Endodermal cell (in vitro differentiated cells): ENCODE measurements at places on chromosomes 1 and 21. TPM values are rescaled to one million over a fixed set of nuclear protein-coding genes. Genes with fewer than 3 reads are reported as not detected.

Gene CRNN
- total RNA-seq: not detected in 3 replicates

Gene AMY1C
- not detected in 3 replicates for total RNA-seq

Gene SAMD13
- 1.4 and 1.8 TPM in 2 replicates for total RNA-seq

Gene MROH9
- not detected in 2 replicates for total RNA-seq

Gene PLEKHG5
- 27.9 and 32.6 TPM in 2 replicates for total RNA-seq

Gene CAMK1G
- 0.50 and 0.55 TPM in 2 replicates for total RNA-seq

Gene FAM110D
- 0.16 to 0.38 TPM (median 0.17 TPM) in 3 replicates for total RNA-seq

Gene LSM10
- total RNA-seq: 37.5 and 40.0 TPM in 2 replicates

Gene ASAP3
- 64.9 to 99.5 TPM (median 91.0 TPM) in 3 replicates for total RNA-seq

Gene SLC30A10
- 0.09 and 0.20 TPM in 2 replicates for total RNA-seq

Gene TNN
- 0.09 to 0.21 TPM (median 0.14 TPM) in 3 replicates for total RNA-seq

Gene CAMK2N1
- 10.2 and 11.0 TPM in 2 replicates for total RNA-seq

Gene MANEAL
- 2.8 to 9.0 TPM (median 7.0 TPM) in 3 replicates for total RNA-seq

- no peak for DNase-seq
These were observed 11.9 kb upstream of the TCP10L start for GRCh38 chr21:32597205-32597604.

DNA sequence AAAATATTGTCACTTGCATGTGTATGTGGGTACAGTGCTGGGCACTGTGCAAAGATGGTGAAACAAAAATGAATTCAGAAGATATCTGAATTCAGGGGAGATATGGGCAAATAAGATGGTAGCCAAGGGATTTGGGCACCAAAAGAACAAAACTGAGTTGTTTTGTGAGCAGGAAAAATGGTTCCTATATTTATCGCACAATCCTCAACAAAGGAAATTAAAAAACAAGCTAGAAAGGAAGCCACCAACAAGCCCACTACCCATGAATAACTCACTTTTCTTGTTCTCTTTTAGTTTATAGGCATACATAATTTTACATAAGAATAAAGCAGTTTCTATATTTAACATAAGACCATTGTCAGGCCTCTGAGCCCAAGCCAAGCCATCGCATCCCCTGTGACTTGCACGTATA lies 40.7 kb upstream of the VASH2 start:
- peak; percentile 69 for DNase-seq

DNA sequence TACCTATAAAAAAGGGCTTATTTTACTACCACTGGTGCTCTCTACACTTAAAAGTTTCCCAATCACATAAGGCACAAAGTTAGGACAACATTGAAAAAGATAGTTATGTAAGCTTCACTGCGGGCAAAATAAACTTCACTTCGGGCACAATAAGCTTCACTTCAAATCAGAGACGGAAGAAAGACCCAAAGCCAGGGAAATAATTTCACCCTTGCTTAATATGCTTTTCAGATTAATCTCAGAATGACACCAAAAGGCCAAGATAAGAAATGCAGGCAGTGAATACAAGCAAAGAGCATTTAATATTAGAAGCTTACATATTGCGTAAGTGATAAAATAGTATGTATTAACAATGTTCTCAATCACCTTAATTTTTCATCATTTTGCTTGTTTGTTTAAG lies 444.2 kb downstream of the SETD4 start:
- DNase-seq: no peak

- DNase-seq: no peak
These were observed 41.5 kb downstream of the NCAM2 start for GRCh38 chr21:21039624-21040170.

GRCh38 chr1:38589036-38589435 lies 270.5 kb downstream of the RRAGC start:
- peak; percentile 41 for DNase-seq

DNA sequence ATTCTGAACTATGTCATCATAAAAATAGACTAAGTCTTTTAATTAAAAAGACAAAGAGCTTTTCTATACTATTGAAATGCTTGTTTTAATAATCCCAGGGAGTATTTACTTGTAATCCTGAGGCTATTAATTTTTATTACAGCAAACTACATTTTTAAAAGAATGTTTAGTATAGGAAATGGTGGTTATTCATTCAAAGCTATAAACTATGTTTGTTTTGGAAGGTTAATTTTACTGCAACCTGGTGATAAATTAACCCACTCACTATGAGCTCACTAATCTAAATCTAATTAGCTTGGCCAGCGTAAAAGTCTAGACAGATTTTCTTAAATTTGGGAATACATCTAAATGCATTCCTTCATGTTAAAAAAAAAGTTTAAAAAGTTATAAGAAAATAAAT lies 13.8 kb upstream of the EYA3 start:
- DNase-seq: no peak

GRCh38 chr1:66247415-66248208 lies 286.3 kb upstream of the SGIP1 start:
- DNase-seq: no peak

- no peak for DNase-seq
These were observed 1.5 kb upstream of the SYDE2 start for GRCh38 chr1:85202092-85202863.

DNA sequence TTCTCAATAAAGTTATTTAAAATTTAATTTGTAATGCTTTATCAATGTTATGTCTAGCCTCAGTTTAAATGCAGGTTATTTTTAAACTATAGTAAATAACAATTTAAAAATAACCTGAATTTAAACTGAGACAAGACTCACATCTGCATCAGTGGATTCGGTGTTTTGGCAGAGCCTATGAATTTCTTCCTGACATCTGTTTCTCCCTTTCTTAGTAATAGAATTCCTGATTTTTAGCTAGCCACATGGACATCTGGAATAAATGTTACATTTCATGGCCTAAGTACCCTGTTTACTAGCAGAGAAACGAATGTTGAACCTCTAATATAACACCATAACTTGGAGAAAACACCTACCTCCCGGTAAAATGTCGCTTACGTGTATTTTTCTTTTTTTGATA lies 1141.6 kb upstream of the ADGRL2 start:
- DNase-seq: no peak

DNA sequence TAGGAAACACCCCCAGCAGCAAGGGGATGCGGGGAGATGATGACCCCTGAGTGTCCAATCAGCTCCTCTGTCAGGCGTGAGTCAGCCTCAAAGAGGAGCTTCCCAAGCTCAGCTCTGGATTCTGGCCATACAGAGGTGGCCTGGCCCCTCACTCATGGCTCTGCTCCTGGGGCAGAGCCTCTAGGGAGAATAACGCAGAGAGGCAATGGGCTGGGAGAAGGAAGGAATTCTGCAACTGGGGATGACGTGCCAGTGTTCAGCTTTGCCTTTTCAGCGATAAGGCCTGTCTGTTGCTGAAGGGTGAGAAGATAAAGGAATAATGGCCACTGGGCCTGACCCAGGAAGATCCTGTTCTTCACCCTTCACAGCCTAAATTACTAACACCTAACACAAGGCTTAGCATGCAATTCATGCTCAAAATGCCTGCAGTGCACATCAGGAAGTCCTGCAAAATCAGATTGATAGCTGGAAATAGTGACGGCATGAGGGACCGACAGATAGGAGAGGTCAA lies 92.2 kb downstream of the TBX19 start:
- no peak for DNase-seq

GRCh38 chr1:33261344-33261743 lies 5.1 kb downstream of the ZNF362 start:
- DNase-seq: no peak

GRCh38 chr1:153460551-153460950 lies at the start of gene S100A7:
Gene S100A7 (minus strand): TSS chr1:153460651. CDS start chr1:153459013, 1,638 bp downstream.
- no peak for DNase-seq

DNA sequence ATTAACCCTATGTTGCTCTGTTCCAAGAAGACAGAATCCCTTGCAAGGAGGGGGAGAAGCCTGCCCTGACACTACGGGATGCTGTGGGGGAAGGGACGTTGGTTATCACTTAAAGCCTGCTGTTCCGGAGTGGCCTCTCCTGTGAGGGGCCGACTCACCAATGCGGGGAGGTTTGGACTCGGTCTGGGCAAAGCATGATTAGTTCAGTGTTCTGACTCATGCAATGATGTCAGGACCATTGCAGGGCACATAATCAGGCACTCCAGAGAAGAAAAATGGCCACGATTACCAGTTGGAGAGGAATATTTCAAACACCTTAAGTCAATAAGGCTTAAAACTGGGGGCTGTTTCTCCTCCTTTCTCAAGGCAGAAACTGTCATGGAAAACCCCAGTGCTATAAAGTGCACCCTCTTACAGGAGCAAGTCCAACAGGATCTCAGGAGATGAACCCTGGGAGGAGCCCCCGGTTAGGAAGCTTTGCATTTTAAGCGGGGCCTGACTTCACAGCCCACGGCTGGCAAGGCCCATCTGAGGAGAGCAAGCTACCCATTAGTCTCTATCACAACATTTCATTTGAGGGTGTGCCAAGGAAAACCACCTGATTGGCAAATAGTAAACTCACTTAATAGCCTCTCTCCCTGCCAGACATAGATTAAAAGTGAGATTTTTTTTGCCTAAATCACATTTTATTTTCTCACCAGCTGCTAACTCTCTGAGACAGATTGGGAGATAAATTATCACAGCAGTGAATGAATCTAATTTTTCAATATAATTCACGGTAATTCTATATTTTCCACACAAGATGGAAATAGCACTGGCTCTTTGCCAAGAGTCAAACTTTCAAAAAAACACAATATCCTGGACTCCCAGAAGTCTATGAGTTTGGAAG lies 202.5 kb downstream of the C1orf94 start:
- no peak for DNase-seq

DNA sequence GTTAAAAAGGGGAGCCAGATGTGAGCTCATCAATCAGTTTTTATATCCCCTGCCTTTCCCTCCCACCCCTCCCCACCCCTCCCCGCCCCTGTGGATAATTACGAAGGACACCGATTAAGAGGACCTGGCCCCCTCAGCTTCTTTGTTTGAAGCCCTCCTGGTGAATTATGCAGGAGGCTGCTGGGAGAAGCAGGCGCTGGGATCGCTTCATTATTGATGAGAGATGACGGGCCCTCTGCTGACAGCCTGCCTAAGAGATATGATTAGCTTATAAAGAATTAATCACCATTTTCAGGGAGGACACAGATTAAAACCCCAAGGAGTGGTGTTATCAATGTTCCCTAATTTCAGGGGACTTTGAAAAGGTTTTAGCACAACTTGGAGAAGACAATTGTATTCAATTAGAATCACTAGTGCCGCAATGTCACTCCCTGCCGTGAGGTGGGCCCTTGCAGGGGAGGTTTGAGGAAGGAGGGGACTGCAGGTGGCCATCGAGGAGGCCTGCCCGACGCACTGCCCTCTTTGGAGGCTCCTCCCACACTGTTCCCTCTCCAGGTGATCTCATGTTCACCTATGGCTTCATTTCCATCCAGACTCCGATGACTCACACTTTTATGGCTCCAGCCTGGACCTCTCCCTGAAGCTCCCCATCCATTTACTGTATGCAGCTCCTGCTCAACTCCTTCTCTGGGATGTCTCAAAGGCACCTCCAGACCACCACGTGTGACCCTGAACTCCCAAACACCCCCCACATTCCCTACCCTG lies 67.0 kb upstream of the KLHDC7A start:
- DNase-seq: peak; percentile 61

GRCh38 chr1:12486401-12487005 lies 131.5 kb downstream of the DHRS3 start:
- peak; percentile 54 for DNase-seq

- DNase-seq: peak; percentile 67
These were observed 2.0 kb downstream of the DMBX1 start for GRCh38 chr1:46491443-46492268.

DNA sequence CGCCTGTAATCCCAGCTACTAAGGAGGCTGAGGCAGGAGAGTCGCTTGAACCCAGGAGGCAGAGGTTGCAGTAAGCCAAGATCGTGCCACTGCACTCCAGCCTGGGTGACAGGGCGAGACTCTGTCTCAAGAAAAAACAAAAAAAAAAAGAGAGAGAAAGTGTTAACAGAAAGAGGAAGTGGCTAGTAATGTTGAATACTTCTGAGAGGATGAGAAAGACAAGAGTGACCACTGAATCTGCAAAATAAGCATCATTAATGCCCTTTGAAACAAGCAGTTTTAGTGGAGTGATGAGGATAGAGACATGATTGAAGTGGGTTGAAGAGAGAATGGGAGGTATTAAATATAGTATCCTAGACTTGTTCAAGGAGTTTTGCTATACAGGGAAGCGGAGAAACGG lies 11.7 kb downstream of the MPZ start:
- no peak for DNase-seq

GRCh38 chr21:22855581-22855980 lies 1857.4 kb downstream of the NCAM2 start:
- no peak for DNase-seq

DNA sequence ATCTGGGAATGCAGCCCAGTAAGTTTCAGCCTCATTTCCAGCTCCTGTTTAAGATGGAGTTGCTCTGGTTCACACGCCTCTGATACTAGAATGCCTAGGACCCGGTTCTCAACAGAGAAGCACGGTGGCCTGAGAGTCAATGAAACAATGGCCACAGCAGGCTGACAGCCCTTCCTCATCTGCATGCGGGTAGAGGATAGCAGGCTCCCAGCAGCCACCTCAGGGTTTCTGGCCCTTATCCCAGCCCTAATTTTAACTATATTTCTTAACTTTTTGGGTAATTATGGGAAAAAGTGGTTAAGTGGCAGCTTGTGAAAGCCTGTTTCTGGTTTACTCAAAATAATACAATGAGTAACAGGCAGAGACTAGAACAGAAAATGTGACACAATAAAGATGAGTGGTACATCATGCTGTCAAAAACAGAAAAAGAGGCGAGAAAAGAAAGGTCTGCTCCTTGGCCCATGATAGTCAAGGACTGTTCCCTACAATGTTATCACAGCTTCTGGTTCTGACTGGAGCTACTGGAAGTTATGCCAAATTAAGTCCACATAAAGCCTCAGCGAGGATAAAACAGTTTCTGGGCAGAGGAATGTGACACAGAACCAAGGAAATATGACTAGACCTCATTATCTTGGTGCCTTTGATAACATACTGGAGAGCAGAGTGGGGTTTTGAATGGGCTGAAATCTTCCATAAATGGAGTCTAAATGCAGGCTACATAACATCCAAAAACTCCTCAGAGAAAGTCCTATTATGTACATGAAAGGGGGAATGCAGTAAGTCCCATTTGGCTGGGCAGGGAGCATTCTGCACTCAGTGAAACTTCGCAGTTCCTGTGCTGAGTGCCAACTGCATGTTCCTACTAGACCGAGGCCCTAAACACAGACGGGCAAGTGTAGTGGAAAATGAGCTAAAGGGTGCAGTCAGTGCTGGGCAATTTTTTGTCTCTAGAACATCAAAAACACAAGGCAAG lies 92.1 kb downstream of the NIBAN1 start:
- DNase-seq: no peak

- DNase-seq: no peak
These were observed 276.1 kb downstream of the RPS6KC1 start for GRCh38 chr1:213327017-213327667.

- no peak for DNase-seq
These were observed 68.3 kb upstream of the NR5A2 start for GRCh38 chr1:199959033-199959774.

- DNase-seq: no peak
These were observed 228.8 kb downstream of the COL11A1 start for GRCh38 chr1:102879439-102879993.

DNA sequence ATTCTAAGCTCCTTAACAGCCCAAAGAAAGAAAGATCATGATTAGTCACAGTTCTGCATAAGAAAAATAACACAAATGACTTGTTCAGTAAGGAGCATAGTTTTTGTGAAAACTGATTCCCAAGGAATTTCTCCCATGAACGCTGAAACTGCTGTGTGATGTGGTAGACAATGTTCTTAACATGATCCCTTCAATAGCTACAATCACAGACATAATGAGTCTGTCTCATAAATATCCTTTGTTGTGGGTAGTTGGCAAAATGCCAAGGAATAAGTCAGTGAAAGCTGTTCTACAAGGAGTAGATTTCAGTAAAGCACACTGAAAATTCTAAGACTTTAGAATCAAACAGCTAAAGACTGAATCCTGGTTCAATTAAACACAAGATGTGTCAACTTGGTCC lies 404.8 kb downstream of the HLX start:
- no peak for DNase-seq

- no peak for DNase-seq
These were observed 5.6 kb downstream of the MAP3K21 start for GRCh38 chr1:233333086-233333485.
